ENCODE measurements at places on chromosomes 11 and 22. TPM values are rescaled to one million over a fixed set of nuclear protein-coding genes. Genes with fewer than 3 reads are reported as not detected.

The CDC42EP2 gene
- polyA plus RNA-seq: 8.1 TPM

The ANKK1 gene
- polyA plus RNA-seq: 0.05 TPM

The RGL4 gene
- not detected for polyA plus RNA-seq

The OR2D2 gene
- not detected for polyA plus RNA-seq

The DDIAS gene
- polyA plus RNA-seq: 4.4 TPM

The C11orf91 gene
- polyA plus RNA-seq: 0.15 TPM

The NLRP6 gene
- not detected for polyA plus RNA-seq

The GGTLC2 gene
- not detected for polyA plus RNA-seq

DNA sequence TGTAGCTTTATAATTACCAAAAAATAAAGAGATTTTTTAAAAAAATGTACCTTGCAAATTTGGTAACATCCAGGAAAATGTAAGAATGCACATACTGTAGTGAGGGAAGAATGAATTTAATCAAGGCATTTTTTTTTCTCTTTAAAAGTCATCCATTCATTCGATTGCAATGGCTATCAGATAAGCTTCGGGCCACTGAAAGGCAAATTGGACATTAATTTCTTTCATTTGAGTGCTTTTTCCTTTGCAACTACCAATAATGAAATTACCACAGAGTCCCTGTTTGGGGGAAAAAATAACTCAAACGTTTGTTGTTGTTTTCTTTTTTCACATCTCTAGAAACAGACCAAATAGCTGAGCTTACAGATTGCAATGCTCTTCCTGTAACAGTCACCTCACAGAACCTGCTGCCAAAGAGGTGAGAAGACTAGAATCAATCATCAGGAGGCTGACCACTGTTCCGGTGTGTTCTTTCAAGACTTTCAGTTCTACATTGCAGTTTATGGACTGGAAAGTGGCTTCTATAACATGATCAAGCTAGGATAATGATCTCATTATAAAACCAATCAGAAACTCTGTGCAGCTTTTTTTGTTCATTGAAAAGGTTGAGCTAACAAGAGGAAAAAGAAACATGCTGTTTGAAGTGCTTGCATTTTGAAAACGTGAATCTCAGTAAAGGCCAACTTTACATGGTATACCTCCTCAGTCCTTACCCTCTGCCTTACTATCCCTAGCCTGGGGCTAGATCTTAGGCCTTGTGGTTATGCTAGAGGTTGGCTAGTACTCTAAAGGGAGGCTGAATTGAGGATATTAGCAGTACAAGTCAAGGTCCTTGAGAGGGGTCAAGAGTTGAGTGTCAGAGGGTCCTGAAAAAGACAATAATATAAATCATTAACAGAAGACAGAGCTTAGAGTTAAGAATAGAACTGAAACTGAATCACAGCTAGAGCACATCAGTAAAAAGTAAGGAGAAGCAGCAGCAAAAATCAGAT is 1276.1 kb downstream of the LRRC4C start:
- DNase-seq: no peak
- H3K4me1 ChIP-seq: no peaks in the 10 kb centered on the region
- no peaks in the 10 kb centered on the region for H3K27me3 ChIP-seq
- H3K27ac ChIP-seq: no peak overlapping the region
- H3K36me3 ChIP-seq: no peaks in the 10 kb centered on the region

DNA sequence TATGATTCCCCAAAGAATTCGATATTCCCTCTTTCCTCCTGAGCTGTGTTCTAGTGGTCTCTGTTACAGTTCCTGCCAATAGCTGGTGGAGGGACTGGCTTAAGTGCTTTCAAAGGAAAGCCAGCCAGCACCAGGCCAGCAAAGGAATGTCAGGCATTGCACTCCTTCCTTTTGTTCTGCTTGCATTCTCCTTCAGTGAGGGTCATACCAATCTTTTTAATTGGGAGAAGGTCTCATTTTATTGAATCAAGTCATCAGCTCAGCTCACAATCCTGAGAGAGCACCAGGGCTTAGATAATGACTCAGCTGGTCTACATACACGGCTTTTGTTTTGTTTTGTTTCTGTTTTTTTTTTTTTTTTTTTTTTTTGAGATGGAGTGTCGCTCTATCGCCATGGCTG is 222.9 kb downstream of the NAV2 start:
- no peak for DNase-seq
- H3K36me3 ChIP-seq: peaks cover 62% of the 10 kb centered on the region
- H3K4me1 ChIP-seq: peaks cover 54% of the 10 kb centered on the region
- H3K27ac ChIP-seq: peak overlapping the region; percentile 93

- H3K36me3 ChIP-seq: no peaks in the 10 kb centered on the region
- no peak overlapping the region for H3K27ac ChIP-seq
- no peak for DNase-seq
- no peak overlapping the region for H3K4me3 ChIP-seq
Measured at GRCh38 chr11:58832056-58832645, 12.4 kb downstream of the GLYATL2 start.

GRCh38 chr11:113581713-113582112 is 106.5 kb upstream of the DRD2 start:
- peaks cover 40% of the 10 kb centered on the region for H3K4me1 ChIP-seq
- H3K4me3 ChIP-seq: no peak overlapping the region

- H3K4me3 ChIP-seq: no peak overlapping the region
- H3K4me1 ChIP-seq: peaks cover 31% of the 10 kb centered on the region
- no peak for DNase-seq
- peak overlapping the region; percentile 39 for H3K27ac ChIP-seq
Measured at GRCh38 chr11:119983240-119983732, 154.6 kb downstream of the TRIM29 start.

GRCh38 chr11:23585416-23586104 is 725.3 kb upstream of the CCDC179 start:
- H3K27me3 ChIP-seq: no peaks in the 10 kb centered on the region
- no peak overlapping the region for H3K4me3 ChIP-seq
- H3K4me1 ChIP-seq: peaks cover 4% of the 10 kb centered on the region
- H3K27ac ChIP-seq: no peak overlapping the region

DNA sequence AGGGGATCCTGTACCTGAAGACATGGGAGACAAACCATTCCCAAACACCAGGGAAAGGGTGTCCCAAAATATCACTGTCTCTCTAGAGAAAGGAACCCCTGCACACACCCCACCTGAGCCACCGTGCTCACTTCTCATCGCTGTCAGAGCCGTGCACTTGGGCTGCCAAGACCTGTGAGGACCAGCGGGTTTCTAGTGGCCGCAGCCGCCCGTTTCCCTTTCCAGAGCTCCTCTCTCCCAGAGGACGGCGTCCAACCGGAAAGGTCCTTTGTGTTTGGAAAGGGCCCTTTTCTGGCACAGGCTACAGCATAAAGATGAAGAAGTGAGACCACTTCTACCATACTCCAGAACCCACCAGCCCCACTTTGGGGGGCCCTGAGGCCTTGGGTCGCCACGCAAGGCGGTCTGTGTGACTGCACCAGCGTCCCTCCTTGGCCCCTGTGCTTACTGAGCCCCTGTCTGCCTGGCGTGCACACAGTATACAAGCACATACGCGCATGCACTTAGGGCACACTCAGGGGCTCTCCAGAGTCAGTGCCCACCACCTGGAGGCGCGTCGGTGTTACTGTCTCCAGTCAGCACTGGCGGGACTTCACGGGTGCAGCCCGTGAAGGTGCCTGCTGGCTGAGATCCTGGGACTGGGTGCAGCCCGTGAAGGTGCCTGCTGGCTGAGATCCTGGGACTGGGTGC is 381.8 kb downstream of the TBC1D22A start:
- no peak overlapping the region for H3K4me3 ChIP-seq
- no peaks in the 10 kb centered on the region for H3K36me3 ChIP-seq
- H3K27me3 ChIP-seq: no peaks in the 10 kb centered on the region
- H3K27ac ChIP-seq: no peak overlapping the region

- peak; percentile 15 for DNase-seq
- peak within 1 kb of the TSS; percentile 57 for H3K4me3 ChIP-seq
- H3K36me3 ChIP-seq: no peaks in the 10 kb centered on the region
- no peaks in the 10 kb centered on the region for H3K4me1 ChIP-seq
- no peak within 1 kb of the TSS for H3K27ac ChIP-seq
Measured at GRCh38 chr11:49208006-49208721, at the start of gene FOLH1. FOLH1 (minus strand) TSS chr11:49208602; CDS start chr11:49208409, 193 bp downstream.

DNA sequence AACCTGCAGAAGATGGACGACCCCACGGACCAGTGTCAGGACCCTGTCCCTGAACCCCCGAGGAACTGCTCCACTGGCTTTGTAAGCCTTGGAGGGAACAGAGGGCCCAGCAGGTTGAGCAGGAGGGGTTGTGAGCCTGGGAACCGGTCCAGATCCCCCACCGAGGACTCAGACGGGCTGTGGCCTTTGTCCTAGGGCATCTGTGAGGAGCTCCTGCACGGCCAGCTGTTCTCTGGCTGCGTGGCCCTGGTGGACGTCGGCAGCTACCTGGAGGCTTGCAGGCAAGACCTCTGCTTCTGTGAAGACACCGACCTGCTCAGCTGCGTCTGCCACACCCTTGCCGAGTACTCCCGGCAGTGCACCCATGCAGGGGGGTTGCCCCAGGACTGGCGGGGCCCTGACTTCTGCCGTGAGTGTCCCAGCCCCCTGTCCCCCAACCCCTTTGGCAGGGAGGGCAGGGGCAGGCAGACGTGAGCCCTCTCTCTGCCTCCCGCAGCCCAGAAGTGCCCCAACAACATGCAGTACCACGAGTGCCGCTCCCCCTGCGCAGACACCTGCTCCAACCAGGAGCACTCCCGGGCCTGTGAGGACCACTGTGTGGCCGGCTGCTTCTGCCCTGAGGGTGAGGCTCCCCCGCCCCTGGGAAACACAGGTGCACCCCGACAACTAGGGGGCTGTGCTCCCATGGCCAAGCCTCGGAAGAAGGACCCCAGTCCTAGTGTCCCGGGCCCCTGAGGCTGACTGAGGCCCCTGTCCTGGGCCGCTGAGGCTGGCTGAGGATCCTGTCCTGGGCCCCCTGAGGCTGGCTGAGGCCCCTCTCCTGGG is 6.4 kb downstream of the MUC5AC start:
- H3K27me3 ChIP-seq: no peaks in the 10 kb centered on the region
- no peak overlapping the region for H3K27ac ChIP-seq
- no peaks in the 10 kb centered on the region for H3K4me1 ChIP-seq
- H3K4me3 ChIP-seq: no peak overlapping the region
- peak; percentile 26 for DNase-seq

- no peaks in the 10 kb centered on the region for H3K27me3 ChIP-seq
- no peak overlapping the region for H3K4me3 ChIP-seq
- no peaks in the 10 kb centered on the region for H3K4me1 ChIP-seq
- no peaks in the 10 kb centered on the region for H3K36me3 ChIP-seq
Measured at GRCh38 chr11:24861440-24861839, 364.6 kb downstream of the LUZP2 start.

GRCh38 chr11:113896156-113896879 is 8.3 kb upstream of the HTR3B start:
- H3K36me3 ChIP-seq: no peaks in the 10 kb centered on the region
- H3K27ac ChIP-seq: no peak overlapping the region
- DNase-seq: peak; percentile 61
- H3K4me3 ChIP-seq: no peak overlapping the region
- H3K27me3 ChIP-seq: no peaks in the 10 kb centered on the region
